Hindlimb muscle (tissue), 1 donor: ENCODE measurements at places on chromosomes 13 and 19. TPM values are rescaled to one million over a fixed set of nuclear protein-coding genes. Genes with fewer than 3 reads are reported as not detected.

SLC39A3 gene
- 14.8 TPM for polyA plus RNA-seq

MCF2L gene
- 23.3 TPM for polyA plus RNA-seq

UBE2L5 gene
- 0.28 TPM for polyA plus RNA-seq

FBL gene
- 240 TPM for polyA plus RNA-seq

TTC9B gene
- polyA plus RNA-seq = not detected

ZNF419 gene
- polyA plus RNA-seq = 8.2 TPM
